Body of pancreas (tissue), 4 donors: ENCODE measurements at places on chromosomes 7 and 10.

DNA sequence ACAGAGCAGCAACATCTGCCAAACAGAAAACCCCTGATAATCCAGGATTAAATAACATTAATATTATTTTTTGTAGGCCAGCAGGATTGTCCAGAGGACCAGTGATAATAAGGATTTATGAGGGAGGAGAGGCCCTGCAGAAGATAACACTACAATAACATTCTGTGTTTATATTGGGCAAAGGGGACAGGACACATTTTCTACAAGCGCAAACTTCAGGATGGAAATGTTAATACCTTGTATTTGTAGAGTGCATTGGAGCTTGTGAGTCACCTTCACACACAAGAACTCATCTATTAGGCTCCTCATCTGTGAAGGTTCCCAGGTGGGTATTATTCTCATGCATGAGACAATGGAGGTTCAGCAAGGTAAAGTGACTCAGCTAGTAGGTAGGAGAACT, 51.0 kb downstream of the BAMBI start:
- DNase-seq: no peak
- H3K27ac ChIP-seq: no peak overlapping the region
- H3K4me1 ChIP-seq: no peaks in the 10 kb centered on the region
- no peak overlapping the region for H3K4me3 ChIP-seq
- H3K36me3 ChIP-seq: no peaks in the 10 kb centered on the region

GRCh38 chr7:57403601-57404342, 46.2 kb upstream of the ZNF716 start:
- DNase-seq: peak; percentile 68
- no peaks in the 10 kb centered on the region for H3K4me1 ChIP-seq
- H3K27ac ChIP-seq: no peak overlapping the region
- no peaks in the 10 kb centered on the region for H3K27me3 ChIP-seq

DNA sequence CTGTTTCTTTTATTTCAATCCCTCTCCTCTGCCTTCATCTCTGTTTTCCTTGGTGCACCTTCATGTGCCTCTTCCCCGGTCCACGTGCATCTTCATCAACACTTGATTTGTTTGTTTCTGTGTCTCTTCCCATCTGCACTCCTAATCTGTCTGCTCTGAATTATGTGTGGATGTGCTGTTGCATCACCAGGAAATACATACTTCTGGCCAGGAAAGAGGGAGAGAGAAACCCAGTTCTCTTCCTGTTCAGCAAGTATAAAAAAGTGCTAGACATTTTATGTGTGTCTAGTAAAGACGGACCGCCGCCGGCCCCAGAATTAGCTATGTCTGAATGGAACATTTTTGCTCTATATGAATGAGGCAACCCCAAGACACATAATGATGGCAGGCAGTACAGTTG, 93.8 kb downstream of the CALD1 start:
- H3K4me3 ChIP-seq: no peak overlapping the region
- no peaks in the 10 kb centered on the region for H3K27me3 ChIP-seq
- H3K27ac ChIP-seq: no peak overlapping the region
- H3K4me1 ChIP-seq: peaks cover 3% of the 10 kb centered on the region
- DNase-seq: no peak

- no peaks in the 10 kb centered on the region for H3K36me3 ChIP-seq
- no peak overlapping the region for H3K4me3 ChIP-seq
- DNase-seq: no peak
- H3K27ac ChIP-seq: no peak overlapping the region
- no peaks in the 10 kb centered on the region for H3K27me3 ChIP-seq
Measured at GRCh38 chr7:157357129-157358040, 20.6 kb downstream of the DNAJB6 start.

GRCh38 chr7:34656041-34656440, 2.0 kb upstream of the NPSR1 start:
- no peaks in the 10 kb centered on the region for H3K27me3 ChIP-seq
- H3K4me3 ChIP-seq: no peak overlapping the region
- H3K4me1 ChIP-seq: no peaks in the 10 kb centered on the region
- no peak overlapping the region for H3K27ac ChIP-seq

DNA sequence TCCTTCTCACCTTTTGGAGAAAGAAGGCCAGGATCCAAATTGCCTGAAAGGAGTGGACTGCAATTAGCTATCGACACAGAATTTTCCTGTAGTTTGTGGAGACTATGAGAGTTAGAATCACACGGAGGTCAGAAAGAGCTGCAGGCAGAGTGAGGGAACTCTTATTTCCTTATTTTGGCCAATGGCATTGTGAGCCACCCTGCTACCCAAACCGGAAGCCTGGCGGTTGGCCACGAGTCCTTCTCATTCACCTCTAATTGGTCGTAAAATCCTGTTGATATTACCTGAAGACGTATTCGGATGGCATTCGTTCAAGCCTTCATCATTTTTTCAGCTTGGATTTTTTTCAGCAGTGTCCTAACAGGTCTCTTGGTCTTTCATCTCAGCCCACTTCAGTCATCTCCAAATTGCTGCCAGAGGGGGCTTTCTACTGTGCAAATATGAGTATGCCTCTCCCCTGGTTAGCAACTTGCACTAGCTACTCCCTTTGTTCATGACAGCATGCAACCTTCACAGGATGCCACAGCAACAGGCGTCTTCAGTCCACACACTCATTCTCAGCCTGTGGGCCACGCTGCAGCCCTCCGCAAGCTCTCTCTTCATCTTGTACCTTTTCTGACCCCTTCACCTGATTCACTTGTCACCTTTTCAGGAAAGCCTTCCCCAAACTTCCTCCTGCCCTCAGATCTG, 66.9 kb downstream of the GATA3 start:
- no peaks in the 10 kb centered on the region for H3K4me1 ChIP-seq
- H3K27ac ChIP-seq: no peak overlapping the region
- no peak for DNase-seq
- H3K36me3 ChIP-seq: no peaks in the 10 kb centered on the region
- H3K4me3 ChIP-seq: no peak overlapping the region

GRCh38 chr7:36661135-36661840, 63.0 kb downstream of the AOAH start:
- peaks cover 19% of the 10 kb centered on the region for H3K4me1 ChIP-seq
- no peak overlapping the region for H3K27ac ChIP-seq
- H3K36me3 ChIP-seq: no peaks in the 10 kb centered on the region
- H3K4me3 ChIP-seq: no peak overlapping the region
- H3K27me3 ChIP-seq: no peaks in the 10 kb centered on the region
- no peak for DNase-seq

DNA sequence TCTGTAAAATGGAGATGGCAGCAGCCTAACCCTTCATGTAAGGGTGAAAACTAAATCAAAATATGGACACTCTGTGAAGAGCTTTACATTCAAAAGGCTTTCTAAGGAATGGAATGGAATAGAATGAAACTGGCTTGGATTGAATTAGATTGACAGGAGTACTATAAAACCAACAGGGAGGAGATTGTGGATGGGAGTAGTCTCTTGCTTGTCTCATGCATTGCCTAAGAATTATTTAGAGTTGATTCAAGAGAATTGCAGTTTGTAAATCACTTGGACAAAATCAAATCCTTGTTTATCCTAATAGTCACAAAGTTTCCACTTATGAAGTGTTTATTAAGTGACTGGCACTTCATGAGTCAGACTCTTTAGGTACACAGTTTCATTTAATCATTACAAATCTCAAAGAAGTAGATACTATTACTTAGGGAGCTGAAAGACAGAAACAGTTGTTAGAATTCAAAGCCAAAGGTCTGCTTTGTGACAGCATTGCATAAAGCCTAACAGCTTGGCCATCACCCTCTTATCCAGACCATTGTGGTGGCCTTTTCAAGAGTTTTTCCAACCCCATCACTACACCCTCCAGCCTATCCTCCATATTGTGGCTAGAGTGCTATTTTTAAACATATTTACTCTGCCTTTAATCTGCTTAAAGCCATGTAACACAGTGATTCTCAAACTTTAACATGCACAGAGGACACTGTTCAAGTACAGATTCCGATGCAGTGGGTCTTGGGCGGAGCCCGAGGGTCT, 91.9 kb upstream of the GHITM start:
- H3K36me3 ChIP-seq: no peaks in the 10 kb centered on the region
- H3K27ac ChIP-seq: no peak overlapping the region
- no peaks in the 10 kb centered on the region for H3K27me3 ChIP-seq
- no peaks in the 10 kb centered on the region for H3K4me1 ChIP-seq

DNA sequence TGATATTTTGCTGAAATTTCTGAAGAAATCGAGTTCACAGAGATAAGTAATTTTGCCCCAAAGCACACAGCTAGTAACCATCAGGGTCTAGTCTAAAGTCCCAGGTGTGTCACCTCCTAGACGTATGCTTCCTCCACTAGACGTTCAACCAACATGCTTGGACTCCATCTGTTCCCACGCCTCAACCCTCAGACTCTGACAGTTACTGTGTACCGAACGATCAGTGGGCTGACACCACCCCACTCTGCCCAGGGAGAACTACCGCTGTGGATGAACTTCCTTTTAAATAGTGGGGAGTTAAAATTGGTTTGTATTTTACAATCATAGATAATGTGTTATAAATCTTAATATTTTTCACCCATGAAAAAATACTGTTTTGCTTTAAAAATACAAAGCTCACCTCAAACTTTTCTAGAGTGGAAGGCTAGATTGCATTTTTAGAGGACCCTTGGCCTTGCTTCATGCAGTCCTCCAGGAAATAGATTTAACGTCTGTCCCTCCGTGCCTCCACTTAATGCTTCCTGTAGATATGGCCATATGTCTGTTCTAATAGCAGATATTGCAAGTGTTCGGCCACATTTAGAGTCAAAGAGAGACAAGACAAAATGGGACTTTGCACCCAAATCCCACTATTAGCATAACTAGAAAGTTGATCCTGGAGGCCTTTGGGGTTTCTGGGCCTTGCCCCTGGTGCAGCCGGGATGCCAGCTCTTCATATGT, 91.4 kb upstream of the ZPBP start:
- H3K36me3 ChIP-seq: no peaks in the 10 kb centered on the region
- DNase-seq: no peak
- H3K4me1 ChIP-seq: no peaks in the 10 kb centered on the region

DNA sequence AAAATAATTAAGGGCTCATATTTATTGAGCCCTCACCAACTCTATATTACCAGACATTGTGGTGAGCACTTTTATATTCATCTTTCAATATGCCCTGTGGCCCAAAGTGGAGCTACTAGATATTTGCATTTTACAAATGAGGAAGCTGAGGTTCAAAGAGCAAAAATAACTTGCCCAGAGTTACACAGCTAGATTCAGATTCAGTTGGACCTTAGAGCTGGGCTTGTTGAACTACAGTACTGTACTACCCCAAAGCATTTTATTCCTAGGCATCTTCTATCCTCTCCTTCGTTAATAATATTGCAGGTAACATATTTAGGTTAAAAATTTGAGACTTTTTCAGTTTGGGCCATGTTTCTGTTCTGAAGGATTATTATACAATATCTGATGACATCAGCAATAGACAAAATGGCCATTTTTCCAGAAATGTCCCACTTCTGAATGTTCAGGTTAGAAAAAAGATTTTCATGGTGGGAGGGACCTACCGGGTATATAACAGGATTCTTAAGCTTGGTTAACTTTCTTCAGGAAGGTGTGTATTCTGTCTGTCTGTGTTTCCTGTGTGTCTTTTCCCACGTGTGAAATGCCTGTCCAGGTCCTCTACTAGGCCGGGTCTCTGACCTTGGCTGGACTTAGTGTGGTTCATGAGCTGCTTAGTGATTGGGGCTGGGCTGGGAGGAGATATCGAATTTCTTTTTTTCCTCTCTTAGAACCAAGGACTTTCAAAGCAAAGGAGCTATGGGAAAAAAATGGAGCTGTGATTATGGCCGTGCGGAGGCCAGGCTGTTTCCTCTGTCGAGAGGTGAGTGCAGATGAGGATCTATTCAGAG, 13.6 kb downstream of the PRXL2A start:
- no peaks in the 10 kb centered on the region for H3K27me3 ChIP-seq
- H3K36me3 ChIP-seq: no peaks in the 10 kb centered on the region
- H3K27ac ChIP-seq: no peak overlapping the region

DNA sequence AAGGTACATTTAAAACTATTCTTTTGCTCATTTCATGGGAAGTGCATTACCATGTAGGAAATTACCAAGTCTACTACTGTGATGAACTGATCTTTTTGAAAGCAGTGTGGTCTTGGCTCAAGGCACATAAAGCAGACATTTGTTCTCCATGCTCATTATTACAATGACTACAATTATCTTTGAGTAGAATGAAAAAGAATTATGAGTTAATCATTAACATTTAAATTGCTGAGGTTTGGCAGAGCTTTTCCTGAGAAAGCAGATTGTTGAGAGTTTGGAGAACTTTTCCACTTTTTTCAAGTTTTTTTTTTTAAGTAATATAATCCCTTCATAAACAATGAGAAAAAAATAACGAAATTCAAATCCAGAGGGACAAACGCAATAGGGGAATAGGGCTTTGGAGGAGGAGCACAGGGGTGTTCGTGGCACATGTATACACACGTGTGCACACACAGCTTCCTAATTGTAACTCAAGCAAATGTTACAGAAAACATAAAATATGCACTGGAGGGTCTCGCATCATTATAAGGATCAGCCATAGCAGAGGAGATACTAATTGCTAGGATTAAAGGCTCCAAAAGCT, 8.9 kb upstream of the CUBN start:
- no peak overlapping the region for H3K4me3 ChIP-seq
- H3K27me3 ChIP-seq: no peaks in the 10 kb centered on the region
- H3K4me1 ChIP-seq: no peaks in the 10 kb centered on the region
- H3K27ac ChIP-seq: no peak overlapping the region

GRCh38 chr10:11154333-11154732, 136.7 kb downstream of the CELF2 start:
- H3K27me3 ChIP-seq: peaks cover 3% of the 10 kb centered on the region
- DNase-seq: no peak
- no peaks in the 10 kb centered on the region for H3K36me3 ChIP-seq
- H3K27ac ChIP-seq: no peak overlapping the region
- no peaks in the 10 kb centered on the region for H3K4me1 ChIP-seq

- peaks cover 10% of the 10 kb centered on the region for H3K4me1 ChIP-seq
- peak; percentile 16 for DNase-seq
- no peaks in the 10 kb centered on the region for H3K36me3 ChIP-seq
- no peak overlapping the region for H3K4me3 ChIP-seq
Measured at GRCh38 chr7:51349820-51350545, 33.4 kb upstream of the COBL start.

DNA sequence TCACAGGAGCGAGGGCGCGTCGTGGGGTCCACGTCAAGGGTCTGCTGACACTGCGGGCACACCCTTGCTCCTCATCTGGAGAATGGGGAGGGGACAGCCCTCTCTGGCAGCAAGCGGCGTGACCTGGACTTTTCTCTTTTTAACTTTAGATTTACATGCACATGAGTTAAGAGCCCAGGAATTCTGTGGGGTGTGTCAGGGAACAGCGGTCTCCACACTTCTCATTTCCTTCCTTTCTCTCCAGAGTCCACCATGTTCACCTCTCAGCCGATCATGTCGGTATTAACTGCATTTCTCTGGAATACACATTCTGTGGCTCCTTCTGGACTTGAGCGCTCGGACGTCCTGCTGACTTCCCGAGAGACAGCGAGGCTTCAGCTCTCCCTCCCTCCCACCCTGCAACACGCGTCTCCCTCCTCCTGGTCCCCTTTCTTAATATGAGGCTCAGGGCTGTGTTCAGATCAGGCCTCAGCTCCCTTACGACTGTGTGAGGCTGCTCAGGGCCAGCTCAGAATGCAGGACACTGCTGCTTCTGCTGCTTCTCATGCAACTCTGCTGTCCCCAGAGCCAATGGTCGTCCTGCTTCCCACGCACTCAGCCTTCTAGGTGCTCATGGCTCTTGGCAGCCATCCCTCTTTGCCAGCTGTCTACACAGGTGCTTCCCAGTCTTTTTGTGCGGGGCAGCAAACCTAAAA, 261.3 kb downstream of the ELFN1 start:
- no peaks in the 10 kb centered on the region for H3K36me3 ChIP-seq
- DNase-seq: no peak
- no peaks in the 10 kb centered on the region for H3K27me3 ChIP-seq
